Activated CD8-positive, alpha-beta T cell treated with anti-CD3 and anti-CD28 coated beads for 36 hours (primary cell): ENCODE measurements at places on chromosomes 7 and 10.

DNA sequence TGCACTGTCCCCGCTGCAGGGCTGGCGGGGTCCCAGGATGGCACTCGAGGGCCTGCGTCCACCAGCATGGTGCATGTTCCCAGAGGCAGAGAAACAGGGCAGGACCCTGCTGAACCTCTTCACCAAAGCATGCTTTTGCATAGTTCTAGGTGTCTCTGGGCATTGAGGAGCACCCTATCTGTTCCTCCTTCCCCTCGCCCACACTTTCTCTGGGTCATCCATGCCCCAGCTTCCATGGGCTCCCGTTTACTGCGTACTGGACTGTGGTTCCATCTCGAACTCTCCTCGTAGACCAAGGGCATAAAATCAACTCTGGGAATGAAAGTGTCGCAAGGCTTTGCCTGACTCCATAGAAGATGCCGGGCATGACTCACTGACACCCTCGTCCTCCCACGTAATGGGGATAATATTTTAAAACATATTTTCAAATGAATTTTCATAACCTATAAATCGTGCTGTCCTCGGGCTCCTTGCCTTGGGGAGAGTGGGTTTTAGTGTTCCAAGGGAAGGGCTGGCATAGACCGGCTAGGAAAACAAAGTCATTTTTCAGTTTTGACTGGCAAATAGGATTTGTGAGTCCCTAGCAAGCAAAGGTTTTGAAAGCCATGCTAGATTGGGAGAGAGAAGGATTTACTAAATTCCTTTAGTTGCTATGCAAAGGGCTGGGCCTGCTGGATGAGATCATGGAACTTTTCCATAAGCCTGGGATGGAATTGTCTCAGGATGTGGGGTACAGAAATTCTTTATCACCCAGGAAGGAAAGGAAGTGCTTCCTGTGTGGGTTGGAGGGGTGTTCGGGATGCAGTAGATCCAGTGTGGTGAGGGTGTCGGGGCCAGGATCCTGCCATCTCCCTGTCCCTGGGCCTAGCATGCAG is 498.7 kb upstream of the MKI67 start:
- DNase-seq = no peak

GRCh38 chr10:84563355-84563754 is 235.0 kb downstream of the CCSER2 start:
- DNase-seq = no peak

DNA sequence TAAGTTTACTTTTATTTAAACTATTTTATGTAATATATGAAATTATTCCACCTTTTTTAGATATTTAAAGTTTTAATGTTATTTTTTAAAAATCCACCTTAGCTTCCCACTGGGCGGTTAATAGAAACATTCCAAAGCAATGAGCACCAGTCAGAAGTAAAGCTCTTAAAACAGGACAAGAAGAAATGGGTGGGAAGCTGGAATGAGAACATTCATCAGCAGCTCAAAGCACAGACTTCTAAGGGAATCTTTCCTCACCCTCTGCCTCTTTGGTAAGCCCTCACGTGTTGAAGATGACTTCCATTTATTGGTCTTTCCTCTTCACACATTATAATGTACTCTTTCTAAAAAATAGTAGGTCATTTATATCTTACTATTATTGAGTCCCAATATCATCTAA is 3.1 kb downstream of the AGMO start:
- no peak for DNase-seq

GRCh38 chr7:69663911-69664832 is 65.9 kb downstream of the AUTS2 start:
- DNase-seq = no peak

DNA sequence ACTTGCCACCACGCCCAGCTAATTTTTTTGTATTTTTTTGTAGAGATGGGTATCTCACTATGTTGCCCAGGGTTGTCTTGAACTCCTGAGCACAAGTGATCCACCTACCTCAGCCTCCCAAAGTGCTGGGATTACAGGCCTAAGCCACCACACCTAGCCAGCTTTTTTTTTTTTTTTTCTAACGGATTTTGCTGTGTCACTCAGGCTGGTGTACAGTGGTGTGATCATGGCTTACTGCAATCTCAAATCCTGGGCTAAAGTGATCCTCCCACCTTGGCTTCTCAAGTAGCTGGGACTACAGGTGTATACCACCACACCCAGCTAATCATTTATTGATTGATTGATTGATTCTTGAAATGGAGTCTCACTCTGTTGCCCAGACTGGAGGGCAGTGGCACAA is 106.0 kb upstream of the TRIM24 start:
- DNase-seq = no peak

- DNase-seq = no peak
These were observed at the start of gene COL28A1 for GRCh38 chr7:7535691-7536090. TSS of gene COL28A1 (minus strand) at chr7:7535873. CDS start at chr7:7532875, 2,998 bp downstream.

- DNase-seq = no peak
These were observed 99.0 kb downstream of the PLPP4 start for GRCh38 chr10:120555842-120556532.

DNA sequence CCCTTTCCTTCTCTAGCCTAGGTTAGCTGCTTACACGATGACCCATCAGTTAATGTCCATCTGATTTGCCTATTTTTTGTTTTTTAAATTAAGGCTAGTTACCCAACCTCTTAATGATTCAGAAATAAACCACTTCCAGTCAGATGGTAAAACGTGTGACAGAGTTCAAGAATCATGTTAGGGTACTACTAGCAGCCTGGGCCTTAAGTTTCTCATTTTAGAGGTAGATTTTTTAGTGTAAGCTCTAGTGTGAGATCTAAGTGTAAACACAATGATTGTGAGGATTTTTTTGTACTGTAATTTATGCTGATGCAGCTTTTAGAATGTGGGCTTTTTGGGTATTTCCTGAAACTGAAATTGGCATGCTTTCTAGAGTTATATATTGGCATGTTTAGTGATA is 130.0 kb downstream of the CDK14 start:
- no peak for DNase-seq

DNA sequence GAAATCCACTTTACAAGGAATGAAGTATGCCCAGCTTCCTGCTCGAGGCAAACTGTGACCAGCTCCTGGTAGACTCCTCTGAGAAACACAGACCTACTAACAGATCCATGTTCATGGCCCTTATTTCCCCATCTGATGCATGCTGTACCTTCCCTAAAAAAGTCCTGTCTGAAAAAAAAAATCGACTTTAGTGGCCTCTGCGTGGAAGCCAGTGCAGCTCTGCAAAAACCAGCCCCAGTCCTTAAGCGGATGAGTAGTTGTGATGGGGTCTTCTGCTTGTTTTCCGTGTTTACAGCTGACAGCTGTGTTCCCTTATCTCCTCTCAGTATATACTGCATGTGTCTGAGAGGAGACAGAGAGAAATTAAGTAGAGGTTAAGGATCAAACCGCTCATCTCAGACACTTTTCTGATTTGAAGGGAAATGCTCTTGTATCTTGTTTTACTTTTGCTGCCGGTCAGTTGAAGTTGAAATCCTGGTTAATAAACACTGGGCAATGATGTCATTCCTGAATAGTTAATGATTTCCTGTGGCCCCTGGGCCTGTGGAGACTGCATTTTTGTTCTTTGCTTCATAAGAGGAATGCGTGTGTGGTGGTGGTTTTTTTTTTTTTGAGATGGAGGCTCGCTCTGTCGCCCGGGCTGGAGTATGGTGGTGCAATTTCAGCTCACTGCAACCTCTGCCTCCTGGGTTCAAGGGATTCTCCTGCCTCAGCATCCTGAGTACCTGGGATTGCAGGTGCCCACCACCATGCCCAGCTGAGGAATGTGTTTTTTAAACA is 67.6 kb downstream of the DOCK1 start:
- DNase-seq = no peak

DNA sequence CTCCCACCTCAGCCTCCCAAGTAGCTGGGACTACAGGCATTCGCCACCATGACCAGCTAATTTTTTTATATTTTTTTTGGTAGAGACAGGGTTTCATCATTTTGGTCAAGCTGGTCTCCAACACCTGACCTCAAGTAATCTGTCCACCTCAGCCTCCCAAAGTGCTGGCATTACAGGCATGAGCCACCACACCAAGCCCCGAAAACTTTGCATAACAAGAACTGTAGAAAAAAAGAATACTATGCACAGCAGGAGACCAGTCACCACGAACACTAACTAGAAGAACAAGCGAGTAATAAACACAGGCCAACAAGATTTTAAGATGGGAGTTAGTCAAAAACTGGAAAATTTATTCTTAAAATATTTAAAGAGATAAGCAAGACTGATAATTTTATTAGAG is 447.0 kb downstream of the ETV1 start:
- no peak for DNase-seq

GRCh38 chr7:116708861-116709260 is 36.9 kb downstream of the MET start:
- no peak for DNase-seq

DNA sequence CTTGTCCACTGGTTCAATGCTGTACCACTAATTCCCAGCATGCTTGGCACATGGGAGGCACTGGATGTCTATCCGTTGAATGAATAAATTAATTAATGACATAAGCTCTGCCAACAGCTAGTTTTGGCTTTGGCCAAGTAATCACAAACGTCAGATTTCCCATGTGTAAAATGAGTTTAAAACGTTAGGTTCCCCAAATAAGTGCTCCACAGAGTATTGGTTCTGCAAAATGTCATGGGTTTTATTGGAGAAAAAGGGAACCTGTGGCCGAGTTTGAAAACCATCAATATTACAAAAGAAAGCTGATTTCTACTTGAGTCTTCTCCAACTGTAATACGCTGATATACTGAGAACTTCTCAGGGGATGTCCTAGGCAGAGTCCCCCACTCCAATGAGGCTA is 23.2 kb downstream of the ELMO1 start:
- no peak for DNase-seq

- DNase-seq = peak; percentile 57
These were observed 16.5 kb upstream of the CHN2 start for GRCh38 chr7:29177963-29178600.

DNA sequence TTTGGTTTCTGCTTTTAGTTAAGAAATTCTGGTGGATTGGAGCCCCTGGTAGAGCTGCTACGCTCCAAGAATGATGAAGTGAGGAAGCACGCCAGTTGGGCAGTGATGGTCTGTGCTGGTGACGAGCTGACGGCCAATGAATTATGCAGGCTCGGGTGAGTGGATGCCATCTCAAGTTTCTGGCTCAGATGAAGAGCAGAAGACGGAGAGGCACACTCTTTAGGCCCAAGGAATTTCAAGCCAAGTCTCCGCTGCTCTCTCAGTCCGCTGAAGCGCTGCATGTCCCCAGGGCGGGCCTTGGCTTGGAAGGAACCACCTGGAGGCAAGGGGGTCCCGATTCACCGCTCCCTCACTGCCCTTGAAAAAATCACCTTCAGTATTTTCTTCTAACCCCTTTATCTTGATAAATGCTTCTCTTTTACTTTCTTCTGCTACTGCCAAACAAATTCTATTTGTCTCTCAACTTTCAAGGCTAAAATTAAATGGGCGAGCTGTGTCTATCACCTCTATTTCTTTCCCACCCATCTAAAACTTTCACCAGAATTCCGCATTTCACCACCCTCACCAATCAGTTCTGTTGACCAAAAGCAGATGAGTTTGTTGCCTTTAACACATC is 74.2 kb downstream of the ARMC3 start:
- no peak for DNase-seq

GRCh38 chr10:32332299-32332750 is 14.6 kb downstream of the EPC1 start:
- peak; percentile 91 for DNase-seq

GRCh38 chr7:145543242-145543641 is 573.4 kb upstream of the CNTNAP2 start:
- DNase-seq = no peak

DNA sequence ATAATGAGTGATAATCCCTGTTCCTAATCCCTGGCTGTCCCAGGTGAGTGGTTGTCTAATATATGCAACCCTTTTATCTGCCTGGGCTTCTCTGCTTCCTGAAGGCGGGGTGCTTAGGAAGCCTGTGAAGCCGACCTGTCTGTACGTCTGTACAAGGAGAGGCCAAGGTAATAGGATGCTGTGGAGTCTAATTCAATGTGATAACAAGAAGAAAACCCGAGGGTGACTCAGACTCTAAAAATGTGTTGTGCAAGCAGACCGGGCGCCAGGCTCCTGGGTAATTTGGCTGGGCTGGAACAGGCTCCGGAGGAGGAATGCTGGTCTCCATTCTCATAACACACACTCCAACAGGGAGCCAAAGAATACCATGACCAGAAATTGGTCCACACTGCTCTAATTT is 43.6 kb downstream of the THNSL1 start:
- no peak for DNase-seq

DNA sequence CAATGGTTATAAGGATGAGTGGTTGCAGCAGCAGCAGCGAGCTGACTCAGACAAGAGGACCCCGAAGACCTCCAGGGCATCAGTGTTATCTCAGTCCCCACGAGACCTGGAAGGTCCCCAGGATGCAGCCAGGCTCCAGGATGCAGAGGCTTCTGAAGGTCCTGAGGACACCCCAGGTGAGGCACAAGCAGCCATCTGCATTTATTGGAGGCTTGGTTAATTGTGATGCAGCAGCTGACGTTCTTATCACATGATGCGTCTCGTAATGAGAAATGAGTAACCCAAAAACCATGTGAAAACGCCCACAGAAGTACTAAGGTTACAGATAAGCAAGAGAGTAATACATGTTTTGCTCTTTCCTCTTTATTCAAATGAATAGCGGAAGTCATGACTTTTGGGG is 17.4 kb downstream of the C7orf57 start:
- peak; percentile 58 for DNase-seq

DNA sequence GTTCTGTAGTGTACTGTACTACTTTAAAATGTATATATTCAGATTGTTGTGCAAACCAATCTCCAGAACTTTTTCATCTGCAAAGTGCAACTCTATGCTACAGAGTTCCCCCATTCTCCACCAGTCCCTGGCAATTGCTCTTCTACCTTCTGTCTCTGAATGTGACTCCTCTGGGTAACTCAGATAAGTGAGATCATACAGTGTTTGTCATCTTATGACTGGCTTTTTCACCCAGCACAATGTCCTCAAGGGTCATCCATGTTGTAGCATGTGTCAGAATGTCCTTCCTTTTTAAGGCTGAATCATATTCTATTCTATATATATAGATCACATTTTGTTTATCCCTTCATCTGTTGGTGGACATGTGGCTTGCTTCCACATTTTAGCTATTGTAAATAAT is 10.8 kb downstream of the SLIT1 start:
- DNase-seq = no peak

DNA sequence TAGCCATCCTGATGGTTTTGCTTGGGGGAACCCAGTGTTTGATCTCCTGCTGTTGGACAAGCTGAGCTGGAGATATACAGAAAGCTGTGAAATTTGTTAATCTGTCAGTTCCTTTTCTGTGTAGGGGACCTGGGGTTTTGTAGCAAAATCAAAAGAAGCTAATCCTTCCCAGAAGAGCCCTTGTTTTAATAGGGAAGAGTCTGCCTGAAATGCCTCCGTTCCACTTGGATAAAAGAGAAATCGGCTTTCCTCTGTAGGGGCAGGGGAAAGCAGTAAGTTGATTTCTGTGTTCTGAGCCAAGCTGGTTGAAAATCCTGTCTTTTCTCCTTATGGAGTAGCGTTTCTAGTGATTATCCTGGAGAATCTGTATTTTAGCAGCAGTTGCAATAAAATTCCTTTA is 472.6 kb downstream of the SORCS3 start:
- no peak for DNase-seq

- DNase-seq = no peak
These were observed 43.8 kb upstream of the RABGEF1 start for GRCh38 chr7:66696774-66697191.

- DNase-seq = no peak
These were observed 1439.9 kb upstream of the CELF2 start for GRCh38 chr10:9577746-9578145.

GRCh38 chr10:126081841-126082466 is 185.6 kb downstream of the FANK1 start:
- DNase-seq = no peak
